Inflammatory macrophage treated with lipopolysaccharide for 4 hours (primary cell): ENCODE measurements at places on chromosomes 5 and 9.

- peak; percentile 78 for DNase-seq
These were observed 8.7 kb upstream of the SLC2A8 start for GRCh38 chr9:127388037-127388855.

DNA sequence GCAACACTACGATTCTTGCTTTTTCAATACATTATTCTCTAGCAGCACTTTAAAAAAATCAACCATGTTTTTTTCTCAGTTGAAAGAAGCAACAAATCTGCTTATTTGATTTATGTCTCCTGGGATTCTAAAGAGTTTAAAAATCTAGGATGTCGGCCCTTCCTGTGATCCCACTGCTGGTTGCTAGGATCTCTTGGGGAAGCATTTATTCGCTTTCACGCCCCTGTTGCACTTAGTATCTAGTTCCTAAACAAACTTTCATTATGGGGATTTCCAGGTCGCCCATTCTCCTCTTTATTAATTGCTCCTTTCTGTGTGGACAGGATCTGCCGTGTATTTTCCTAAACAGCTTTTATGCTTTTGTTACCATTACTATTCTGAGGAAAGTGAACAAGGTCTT lies 313.5 kb downstream of the AGTPBP1 start:
- DNase-seq = no peak

DNA sequence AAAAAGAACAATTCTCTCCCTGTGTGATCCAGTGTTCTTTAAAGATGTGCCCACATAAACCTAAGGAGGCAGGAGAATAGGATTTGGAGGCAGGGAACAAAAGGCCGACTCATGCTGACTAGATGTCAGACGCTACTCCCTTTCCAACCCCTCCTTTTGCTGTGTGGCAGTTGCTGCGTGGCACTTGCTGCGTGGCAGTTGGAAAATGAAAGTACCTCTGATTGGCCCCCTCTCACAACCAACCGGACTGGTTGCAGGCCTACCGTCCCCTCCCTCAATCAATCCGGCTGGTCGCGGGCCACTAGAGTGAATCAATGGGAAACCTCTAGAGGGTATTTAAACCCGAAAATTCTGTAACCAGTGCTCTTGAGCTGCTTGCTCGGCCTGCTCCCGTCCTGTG lies 551.0 kb downstream of the KIF4B start:
- no peak for DNase-seq

DNA sequence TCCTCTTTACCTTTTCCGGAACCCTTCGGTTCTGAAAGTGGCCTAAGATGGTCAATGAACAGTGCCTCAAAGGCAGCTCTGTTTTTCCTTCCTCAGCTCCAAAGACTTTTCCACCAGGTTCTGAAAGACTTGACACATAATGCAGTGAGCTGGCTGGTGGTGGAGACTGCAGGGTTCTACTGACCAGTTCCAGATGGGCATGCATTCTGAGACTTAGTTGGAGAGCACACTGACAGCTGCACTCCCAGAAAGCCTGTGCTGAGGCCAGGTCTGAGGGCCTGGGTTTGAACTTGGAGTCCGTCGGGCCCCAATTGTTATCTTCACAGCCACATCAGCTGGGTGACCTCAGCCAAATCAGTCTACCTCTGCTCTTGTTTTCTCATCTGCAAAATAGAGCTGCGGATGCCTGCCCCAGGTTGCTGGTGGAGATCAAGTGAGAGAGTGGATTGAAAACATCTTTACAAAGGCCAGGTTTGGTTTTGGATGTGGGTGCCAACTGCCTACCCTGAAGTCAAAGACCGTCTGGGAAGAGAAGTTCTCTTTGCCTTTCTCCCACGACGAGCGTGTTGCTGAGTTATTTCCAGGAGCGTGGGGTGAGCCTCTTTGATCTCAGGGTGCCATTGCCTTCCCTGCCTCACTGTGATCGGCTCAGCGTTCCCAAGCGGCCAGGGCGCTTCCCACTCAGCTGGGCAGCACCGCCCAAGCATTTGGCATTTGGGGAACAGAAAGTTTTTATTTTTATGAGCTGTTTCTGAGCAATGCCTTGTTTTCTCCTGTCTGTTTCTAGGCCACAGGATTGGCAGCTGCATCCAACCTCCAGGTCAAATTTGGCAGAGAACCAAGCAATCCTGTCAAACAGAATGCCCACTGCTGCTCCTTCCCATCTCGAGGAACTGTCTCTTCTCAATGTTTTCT lies 54.9 kb downstream of the RAD23B start:
- peak; percentile 65 for DNase-seq

- DNase-seq = no peak
These were observed 213.8 kb upstream of the ACTBL2 start for GRCh38 chr5:57696389-57696769.

DNA sequence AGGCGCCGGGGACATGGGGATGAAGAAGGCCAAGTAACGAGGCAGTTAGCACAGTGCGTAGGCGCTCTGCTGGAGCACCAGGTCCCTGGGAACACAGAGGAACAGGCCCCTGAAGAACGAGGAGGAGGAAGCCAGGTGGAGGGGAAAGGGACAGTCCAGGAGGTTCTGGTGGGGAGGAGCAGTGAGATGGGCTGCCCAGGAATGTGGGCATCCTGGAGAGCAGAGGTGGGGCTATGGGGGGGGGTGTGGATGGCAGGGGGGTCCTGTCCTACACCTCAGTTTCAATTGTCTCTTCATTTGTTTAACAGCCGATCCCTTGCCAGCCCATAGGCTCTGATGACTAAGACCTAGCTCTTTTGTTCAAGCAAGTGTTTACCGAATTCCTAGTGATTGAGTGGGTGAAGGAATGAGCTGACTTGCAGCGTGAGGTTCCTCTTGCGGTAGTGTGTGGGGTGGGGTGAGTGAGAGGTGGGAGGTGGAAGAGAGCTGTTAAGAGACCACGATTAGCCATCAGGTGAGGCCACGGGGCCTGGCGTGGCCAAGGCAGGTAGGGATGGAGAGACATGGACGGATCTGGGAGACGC lies 8.4 kb upstream of the PHYHD1 start:
- DNase-seq = peak; percentile 46

GRCh38 chr5:87311405-87312279 lies 44.0 kb downstream of the RASA1 start:
- DNase-seq = no peak
